AG20443 (cell line): ENCODE measurements at places on chromosomes 5 and 9.
A peak's percentile ranks its signal among the peaks of the same experiment; 100 is the strongest.

DNA sequence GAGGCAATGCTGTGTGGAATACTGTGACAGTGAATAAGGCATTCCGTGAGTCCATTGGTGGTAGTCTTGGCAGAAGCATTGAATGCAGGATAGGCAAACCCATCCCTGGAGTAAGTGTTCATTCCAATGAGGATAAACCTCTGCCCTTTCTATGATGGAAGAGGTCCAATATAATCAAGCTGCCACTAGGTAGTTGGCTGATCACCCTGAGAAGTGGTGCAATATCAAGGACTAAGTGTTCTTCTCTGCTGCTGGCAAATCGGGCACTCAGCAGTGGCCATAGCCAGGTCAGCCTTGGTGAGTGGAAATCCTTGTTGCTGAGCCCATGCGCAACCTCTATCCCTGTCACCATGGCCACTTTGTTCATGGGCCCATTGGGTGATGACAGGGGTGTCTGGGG lies 70.1 kb downstream of the FBXO4 start:
- no peak for DNase-seq

DNA sequence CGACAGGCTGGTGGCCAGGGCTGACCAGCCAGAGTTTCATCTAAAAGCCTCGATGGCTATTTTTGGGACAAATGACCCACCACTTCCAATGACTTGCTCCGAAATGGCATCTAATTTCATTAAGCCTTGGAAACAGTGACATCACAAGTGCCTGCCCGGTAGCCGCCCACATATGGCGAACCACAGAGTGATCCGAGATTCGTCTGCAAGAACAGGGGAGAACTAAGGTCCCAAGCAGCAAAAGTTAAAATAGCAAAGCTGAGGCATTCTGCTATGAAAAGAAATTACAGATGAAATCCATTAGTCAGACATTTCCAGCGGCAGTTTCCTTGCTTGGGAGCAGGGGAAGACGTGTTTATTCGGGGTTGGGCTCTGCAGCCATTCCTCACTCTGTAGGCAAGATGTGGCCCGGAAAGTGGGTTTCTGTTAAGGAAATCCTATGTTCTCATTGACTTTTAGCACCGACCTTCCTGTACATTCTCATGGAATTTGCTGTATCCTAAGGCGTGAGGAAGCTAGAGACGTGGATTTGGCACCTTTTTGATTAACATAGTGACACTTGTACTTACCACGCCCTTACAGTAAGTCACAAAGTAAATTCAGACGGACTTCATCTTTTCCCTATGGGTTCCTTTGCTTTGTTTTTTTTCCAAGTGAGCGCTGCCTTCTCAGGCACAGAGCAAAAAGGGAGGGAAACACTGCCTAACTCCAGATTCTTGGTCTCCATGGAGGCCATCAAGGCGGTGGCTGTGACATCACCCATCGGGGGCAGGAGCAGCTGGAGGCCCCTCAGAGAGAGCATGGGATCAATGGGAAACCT lies 45.1 kb downstream of the ERGIC1 start:
- peak; percentile 76 for DNase-seq

- no peak for DNase-seq
These were observed 27.3 kb downstream of the IER5L start for GRCh38 chr9:129150672-129151211.

- peak; percentile 73 for DNase-seq
These were observed 9.3 kb upstream of the ZDHHC12 start for GRCh38 chr9:128733256-128733655.
